GF-D8 (cell line): ENCODE measurements at places on chromosomes 12 and 14.
A peak's percentile ranks its signal among the peaks of the same experiment; 100 is the strongest.

DNA sequence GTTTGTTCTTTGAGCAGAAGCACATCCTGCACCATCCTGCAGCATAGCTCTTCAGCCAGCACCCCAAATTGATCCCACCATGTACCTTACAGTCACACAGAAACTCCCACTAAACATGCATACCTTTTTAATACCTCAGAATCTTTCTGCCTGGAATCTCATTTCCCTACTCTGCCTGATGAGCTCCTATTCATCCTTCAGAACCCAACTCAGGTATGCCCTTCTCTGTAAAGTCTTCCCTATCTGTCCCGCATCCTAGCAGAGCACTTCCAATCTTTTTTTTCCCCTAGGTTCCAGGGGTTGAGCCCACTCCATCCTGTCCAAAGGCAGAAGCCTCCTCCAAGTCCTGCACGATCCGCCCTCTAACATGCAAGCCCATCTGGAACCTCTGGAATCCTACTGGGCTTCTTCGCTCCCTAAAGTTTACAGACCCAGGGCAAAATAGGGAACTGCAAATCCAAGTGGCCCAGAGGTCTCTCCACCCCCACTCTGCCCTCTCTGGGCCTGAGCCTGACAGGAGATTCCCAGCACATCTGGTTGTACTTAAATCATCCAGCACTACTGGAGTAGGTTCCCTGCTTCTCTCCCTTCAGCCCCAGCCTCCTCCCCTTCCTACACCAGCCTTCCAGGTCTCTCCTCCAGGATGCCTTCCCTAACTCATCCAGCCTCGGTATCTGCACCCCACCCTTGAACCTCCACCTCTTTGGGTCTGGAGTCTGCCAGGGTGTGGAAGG, 4.1 kb upstream of the FIGNL2 start:
- no peak for DNase-seq

GRCh38 chr12:103840876-103841689, at the start of gene NT5DC3:
NT5DC3 (minus strand) TSS chr12:103841234; CDS start chr12:103841156, 78 bp downstream.
- peak; percentile 32 for DNase-seq

DNA sequence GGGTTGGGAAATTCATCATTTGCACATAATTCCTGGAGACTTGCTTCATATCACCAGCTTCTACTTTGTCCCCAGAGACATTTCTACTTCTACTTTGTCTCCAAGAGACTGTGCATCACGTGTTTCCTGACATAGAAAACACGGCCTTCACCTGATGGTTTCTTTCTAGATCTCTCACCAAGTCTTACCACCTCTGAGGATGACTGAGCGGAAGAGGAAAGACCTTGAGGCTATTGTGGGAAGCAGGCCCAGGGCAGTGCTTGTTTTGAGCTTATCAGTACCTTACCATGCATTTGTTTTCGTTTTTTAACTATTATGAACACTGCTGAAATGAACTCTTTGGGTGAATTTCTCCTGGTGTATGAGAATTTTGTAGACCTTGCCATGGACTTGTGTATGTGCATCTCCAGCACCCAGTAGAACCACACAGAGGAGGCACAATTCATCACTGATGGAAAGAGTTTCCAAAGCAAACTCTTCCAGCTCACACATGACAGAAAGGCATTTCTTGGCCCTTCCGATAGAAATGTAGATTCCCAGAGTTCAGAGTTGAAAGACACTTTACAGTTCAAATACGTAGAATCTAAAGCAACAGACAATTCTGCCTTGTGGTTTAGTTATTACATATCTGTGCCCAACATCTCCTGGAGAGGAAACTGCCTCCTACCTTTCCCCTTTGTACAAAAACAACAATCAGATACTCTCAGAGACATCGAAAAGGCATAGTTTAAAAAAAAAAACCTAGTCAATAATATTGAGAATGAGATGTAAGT, 434.7 kb downstream of the FUT8 start:
- DNase-seq, result no peak

GRCh38 chr14:94780536-94781399, 10.9 kb upstream of the GSC start:
- no peak for DNase-seq

DNA sequence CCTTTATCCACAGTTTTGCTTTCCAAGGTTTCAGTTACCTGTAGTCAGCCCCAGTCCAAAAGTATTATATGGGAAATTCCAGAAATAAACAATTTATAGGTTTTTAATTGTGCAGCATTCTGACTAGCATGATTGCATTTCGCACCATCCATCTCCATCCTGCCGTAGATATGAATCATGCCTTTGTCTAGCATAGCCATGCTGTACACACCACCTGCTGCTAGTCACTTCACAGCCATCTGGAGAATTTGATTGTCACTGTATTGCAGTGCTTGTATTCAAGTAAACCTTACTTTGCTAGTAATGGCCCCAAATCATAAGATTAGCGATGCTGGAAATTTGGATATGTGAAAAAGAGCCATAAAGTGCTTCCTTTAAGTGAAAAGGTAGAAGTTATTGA, 36.0 kb downstream of the MUCL1 start:
- DNase-seq, result no peak

- DNase-seq, result no peak
Observed at GRCh38 chr12:91565246-91565645, 382.6 kb upstream of the DCN start.

- DNase-seq, result no peak
Observed at GRCh38 chr14:66601932-66602578, 94.1 kb downstream of the GPHN start.

DNA sequence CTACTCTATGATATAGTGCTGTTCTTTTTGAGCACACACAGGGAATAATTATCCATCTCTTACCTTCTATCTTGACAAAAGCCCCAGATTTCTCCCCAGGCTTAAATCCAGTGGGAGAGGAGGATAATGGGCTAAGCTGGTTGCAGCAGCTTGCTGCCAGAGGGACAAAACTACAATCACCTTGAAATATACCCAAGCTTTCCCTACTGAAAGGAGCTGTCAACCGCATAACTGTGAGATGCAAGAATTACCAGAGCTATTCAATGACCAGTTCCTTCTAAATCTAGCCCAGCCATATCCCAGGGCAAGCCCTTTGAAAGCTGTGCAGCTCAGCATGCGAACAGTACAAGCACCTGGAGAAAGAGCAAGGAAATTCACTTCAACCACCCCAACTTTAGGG, 943 bp upstream of the MGAT4C start:
- DNase-seq, result no peak

DNA sequence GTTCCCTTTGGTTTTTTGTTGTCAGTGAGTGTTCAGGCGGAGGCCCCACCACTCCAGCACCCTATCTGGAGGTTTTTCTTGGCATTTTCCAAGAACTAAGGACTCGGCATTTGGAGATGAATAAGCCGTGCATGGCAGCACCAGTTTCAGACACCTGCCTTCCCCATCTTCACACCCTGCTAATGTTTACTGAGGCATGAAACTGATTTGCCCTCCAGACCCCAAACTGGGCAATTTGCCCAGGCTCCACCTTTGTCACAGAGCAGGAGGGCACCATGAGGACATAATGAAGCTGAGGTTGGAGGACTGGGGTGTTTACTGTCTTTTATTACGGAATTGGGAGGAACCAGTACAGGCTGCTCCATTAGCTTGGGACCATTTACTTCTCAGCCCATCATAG, 113.4 kb downstream of the LGMN start:
- no peak for DNase-seq

GRCh38 chr12:96521895-96522682, 32.7 kb downstream of the CFAP54 start:
- DNase-seq, result no peak

GRCh38 chr12:48237162-48237561, 34.1 kb upstream of the OR10AD1 start:
- no peak for DNase-seq

GRCh38 chr12:2581293-2582045, 213.3 kb upstream of the FKBP4 start:
- DNase-seq, result no peak

GRCh38 chr12:6961695-6962284, 8.7 kb downstream of the PHB2 start:
- peak; percentile 76 for DNase-seq

GRCh38 chr14:100117633-100118395, 41.6 kb downstream of the DEGS2 start:
- no peak for DNase-seq

DNA sequence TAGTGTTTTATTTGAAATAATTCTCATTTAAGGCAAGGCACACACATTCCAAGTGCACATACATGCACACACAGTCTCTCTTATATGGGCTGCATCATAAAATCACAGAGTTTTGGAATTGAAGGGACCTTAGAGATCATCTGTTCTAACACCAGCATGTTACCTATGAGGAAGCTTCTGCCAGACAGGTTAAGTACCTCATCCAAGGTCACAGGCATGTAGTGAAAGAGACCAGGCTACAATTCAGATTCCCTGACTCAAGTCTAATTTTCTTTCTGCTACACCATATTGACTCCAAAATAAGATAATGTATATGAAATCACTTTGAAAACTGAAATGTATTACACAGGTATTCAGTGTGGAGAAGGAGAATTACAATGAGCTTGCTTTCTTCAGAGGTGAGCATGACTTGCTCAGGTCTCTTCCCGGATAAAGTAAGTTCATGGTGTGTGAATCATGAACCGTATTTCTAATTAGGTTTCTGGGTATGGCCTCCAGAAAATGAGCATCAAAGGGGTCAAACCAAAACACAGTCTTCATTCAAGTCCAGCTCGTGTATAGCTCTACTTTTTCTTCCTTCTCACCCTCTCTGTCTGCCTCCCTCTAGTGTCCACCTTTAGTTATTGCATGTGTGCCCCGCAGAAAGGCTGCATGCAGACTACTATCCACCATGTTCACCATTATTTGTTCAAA, 411.9 kb downstream of the FUT8 start:
- peak; percentile 2 for DNase-seq

GRCh38 chr14:103432627-103433026, 47.4 kb downstream of the MARK3 start:
- DNase-seq, result no peak

DNA sequence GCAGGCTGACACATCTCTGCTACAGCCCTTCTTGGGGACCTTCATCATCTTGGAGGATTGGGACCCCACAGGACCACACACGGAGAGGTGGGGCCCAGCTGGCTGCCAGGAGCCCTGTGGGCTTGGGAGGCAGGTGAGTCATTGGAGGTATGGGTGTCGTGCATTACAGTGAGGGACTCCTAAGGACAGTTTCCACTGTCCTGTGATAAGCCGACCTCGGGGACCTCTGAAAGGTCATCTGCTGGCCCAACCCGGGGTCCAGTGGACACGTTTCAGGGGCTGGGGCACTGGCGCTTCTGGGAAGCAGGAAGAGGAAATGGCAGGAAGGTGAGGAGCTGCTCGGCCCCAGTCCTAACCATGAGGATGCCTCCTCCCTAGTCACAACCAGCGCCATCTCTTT, 238.0 kb downstream of the BCL11B start:
- no peak for DNase-seq

DNA sequence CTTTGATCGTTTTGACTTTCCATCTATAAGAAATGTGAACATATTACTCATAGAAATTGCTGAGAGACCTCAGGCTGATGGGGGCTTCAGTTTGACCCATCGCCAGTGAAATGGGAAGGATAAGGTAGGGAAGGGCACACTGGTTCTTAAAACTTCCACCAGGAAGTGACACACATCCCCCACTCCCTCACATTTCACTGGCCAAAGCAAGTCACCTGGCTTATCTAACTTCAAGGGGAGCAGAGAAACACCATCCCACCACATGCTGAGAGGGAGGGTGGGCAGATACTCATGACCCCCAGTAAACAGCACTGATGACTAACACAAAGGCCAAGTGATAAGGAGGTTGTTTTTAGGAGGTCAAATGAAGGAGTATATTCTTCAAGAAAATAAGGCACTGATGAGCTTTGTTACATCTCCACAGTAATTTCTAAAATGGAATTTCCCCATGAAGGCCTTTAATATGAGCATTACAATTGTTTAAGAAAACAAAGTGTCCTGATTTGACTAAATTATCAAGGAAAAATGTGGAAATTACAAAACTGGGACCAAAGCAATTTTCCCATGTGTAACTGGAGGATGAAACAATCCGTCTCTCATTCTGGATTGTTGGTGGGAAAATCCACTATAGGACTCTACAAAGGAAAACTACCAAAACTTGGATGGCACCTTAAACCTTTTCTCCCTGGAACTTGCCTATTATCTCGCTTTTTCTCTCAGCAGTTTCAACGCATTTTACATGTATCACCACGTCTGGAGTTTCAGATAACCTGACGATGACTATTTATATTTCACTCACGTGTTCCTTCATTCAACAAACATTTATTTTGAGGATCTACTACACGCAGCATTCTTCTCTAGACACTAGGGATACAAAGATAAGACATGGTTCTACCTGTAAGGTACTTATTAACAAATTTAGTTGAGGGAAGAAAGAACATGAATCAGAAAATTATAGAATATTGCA, 91.8 kb upstream of the EEA1 start:
- DNase-seq, result no peak

GRCh38 chr12:71602761-71603577, 60.7 kb downstream of the ZFC3H1 start:
- DNase-seq, result no peak

DNA sequence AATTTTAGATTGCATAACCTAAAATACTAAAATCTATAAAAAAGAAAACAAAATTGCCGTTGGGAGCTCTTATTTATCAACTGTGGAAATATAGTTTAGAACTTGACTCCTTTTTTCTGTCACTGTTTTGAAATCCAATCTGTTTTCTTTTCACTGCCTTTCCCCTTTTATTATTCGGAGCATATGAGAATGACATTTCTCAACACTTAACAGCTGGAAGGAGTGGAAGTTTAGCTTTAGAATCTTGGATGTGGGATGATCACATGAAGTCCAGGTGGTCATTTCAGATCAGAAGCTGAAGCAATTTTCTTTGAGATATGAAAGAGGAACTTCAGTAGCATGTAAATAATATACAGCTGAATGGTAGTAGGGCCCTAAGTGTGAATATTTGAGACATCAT, 16.7 kb downstream of the TRHDE start:
- DNase-seq, result no peak

GRCh38 chr14:68748691-68749090, 44.2 kb downstream of the ZFP36L1 start:
- no peak for DNase-seq

DNA sequence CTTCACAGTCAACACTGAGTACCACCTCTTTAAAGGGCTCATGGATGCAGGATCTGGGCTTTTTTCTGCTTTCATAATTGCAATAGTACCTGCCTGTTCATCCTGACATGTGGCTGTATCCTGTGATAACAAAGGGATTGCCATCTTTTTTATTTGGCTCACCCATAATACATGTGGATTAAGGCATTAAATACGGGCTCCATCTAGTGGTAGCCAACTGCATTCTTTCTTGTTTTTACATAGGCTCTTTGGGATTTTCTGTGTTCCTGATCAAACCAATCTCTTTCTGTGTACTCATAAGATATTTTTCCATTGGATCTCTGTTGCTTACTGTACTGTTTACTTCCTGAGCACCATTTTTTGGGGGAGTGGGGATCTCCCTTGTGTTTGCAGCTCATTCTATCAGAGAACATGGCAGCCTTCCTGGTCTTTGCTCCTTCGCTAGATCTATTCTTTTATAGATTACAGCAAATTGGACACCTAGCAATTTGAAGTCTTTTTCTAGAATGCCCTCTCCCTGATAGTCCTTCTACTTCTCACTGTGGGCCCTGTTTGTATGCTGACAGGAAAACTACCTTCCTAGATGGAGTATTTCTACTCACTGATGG, 723.4 kb upstream of the MDGA2 start:
- DNase-seq, result no peak
